ENCODE measurements at places on chromosomes 6 and 20.

GRCh38 chr6:151059612-151060095, 180.1 kb upstream of the AKAP12 start:
- DNase-seq = no peak

DNA sequence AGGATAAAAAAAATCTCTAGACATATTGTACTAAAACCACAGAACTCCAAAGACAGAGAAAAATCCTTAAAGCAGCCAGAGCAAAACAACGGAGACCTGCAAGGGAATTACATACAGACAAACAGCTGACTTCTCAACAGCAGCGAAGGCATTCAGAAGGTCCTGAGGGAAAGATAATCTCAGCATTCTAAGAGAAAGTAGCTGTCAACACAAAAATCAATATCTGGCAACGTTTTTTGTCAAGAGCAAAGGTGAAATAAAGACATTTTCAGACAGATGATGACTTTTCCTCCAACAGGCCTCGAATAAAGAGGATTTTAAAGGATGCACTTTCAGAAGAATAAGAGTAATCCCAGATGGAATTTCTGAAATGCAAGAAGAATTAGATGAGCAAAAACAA, 6.1 kb upstream of the SCGN start:
- no peak for DNase-seq

DNA sequence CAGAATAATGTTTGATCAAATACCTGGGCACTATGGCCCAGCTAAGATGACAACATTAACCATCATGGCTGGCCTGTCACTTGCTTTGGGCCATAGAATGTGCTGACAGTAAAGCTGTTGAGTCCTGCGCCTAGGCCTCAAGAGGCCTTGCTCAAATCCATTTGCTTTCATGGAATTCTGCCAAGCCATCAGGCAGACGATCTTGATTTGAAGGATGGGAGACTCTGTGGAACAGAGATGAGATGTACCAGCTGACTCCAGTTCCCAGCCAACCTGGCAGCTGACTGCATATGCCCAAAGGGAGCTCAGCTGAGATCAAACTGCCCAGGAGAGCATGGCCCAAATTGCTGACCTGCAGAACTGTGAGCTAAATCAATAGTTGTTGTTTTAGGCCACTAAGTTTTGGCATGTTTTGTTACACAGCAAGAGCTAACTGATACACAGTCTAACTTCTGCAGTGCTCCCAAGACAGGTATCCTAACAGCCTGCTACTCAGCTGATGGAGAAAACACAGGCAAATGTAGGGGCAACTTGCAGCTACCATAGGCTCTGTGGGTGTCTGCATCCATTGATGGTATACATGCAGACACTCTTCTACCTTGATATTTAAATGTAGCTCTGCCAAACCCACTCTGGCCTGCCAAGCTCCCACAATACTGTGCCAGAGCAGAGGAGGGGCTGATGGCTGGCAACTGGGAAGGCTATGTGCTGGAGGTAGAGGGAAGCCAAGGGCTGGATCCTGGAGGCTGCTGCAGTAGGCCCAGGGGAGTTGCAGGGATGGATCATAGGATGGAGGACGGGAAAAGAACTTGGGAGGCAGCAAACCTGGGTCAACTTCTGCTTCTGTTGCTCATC, 55.2 kb upstream of the RNF24 start:
- DNase-seq = no peak

DNA sequence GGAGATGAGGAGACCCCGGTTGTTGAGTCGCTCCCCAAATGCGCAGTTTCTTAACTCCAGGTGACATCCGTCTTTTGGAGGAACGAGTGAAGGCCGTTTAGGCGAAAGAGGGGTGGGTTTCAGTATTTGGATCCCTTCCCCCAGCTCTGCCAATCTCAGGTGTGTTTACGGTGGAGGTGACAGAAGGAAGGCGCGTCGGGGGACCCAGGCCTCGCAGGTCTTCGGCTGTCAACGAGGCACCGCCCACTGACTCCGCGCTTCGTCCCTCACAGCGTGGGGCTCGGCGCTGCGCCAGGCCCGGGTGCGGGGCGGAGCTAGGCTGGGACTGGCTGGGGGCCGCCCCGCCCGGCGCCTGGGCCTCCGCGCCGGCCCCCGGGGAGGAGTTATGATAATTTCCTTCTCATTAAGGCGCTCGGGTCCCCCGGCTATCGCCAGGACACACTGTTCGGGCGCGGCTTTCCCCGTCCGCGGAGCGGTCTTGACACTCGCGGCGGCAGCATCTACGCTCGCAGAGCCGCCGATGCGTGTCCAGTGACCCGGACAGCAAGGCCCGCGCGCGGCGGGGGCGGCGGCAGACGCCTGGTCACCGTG, at the start of gene TFAP2C:
TFAP2C (plus strand) TSS at position 434 of the 591 bp plus-strand sequence. CDS start 239 bp downstream, outside the sequence.
- peak; percentile 67 for DNase-seq

DNA sequence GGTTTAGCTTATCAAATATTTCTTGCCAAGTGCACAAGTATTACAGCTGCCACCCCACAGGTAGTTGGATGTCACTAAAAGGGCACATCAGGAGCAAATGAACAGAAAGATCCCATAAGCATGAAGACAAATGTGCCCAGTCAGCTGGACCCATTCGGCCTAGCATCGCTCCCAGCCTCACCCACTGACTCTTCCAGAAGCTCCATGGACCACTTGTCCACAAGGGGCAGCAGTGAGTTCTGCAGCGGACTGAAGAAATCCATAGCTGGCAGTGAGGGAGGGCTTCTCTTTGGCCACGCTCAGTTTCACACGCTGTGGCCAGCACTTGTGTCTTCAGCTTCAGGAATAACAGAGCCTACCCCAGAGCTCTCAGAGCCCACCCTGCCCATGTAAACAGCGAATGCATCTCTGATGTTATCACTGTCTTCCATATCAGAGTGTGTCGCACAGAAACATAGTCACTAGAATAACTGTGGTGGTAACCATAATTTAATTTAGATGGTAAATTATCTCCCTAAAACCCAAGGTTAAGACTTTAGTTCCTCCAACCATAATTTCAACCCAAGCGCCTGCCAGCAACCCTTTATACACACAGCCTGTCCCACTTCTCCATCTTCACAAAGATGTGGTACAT, 15.8 kb downstream of the CGA start:
- DNase-seq = peak; percentile 15

DNA sequence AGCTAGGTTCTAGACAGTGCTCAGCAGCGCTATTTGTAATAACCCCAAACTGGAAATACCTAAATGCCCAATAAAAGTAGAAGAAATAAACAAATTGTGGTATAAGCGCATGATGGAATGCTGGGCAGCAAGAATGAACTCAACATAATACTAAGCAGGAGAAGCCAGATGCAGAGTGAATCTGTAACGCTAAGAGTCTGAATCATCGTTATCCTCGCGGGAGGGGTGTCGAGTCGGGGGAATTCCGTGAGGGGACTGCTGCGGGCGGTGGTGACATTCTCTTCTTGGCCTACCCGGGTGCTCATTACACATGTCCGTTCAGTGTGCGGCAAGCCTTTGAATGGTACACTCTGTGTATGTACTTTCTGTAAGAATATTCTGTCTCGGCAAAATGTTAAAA, 83.7 kb downstream of the SULF2 start:
- DNase-seq = no peak

GRCh38 chr6:167702241-167702827, 124.4 kb upstream of the AFDN start:
- DNase-seq = no peak

- no peak for DNase-seq
Observed at GRCh38 chr6:93453956-93454355, 34.6 kb upstream of the EPHA7 start.

- no peak for DNase-seq
Observed at GRCh38 chr6:24391208-24391607, 11.5 kb upstream of the MRS2 start.

DNA sequence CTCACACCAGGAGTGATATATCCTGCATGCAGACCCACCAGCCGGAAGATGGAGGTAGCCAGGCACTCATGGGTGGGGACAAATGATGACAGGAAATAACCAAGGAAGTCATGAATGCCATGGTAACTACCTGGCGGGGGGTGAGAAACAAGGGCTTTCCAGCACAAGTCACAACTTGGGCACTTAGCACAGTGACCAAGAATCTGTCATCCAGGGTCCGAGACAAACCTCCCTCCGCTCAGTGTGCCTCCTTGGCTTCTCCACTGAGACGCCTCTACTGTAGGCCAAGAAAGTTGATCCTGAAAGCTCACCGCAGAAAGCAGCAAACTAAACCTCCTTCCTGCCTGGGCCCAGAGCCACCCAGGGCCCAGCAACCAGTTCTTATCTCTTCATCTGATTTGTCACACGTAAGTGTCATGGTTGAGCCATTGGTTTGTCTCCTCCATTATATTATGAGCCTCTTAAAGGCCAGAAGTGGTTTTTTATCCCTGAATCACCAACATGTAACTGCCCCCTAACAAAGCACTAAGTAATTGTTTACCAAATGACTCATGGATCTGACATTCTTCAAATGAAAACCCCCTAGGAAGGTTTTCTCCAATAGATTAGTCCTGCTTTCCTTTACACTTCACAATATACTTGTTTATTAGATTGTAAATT, 84.3 kb upstream of the TAB2 start:
- DNase-seq = no peak

GRCh38 chr6:11043961-11044711, at the start of gene ELOVL2:
ELOVL2 (minus strand) TSS chr6:11044305; CDS start chr6:11044230, 75 bp downstream.
- peak; percentile 19 for DNase-seq

DNA sequence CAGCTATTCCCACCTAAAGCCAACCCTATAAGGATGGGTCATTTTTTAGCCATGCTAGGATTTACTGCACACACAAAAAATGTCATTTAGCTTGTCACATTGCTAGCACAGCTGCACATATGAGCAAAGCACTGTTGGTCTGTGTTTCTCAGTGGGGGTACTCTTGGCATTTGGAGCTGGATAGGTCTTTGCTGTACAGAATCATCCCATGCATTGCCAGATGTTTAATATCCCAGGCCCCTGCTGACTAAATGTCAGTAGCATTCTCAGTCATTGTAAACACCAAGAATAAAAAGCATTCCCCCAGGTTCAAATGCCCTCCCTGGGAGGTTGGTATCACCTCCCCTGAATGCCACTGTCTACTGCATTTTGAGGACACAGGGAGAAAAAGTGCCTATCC, 14.6 kb upstream of the LTV1 start:
- DNase-seq = no peak

DNA sequence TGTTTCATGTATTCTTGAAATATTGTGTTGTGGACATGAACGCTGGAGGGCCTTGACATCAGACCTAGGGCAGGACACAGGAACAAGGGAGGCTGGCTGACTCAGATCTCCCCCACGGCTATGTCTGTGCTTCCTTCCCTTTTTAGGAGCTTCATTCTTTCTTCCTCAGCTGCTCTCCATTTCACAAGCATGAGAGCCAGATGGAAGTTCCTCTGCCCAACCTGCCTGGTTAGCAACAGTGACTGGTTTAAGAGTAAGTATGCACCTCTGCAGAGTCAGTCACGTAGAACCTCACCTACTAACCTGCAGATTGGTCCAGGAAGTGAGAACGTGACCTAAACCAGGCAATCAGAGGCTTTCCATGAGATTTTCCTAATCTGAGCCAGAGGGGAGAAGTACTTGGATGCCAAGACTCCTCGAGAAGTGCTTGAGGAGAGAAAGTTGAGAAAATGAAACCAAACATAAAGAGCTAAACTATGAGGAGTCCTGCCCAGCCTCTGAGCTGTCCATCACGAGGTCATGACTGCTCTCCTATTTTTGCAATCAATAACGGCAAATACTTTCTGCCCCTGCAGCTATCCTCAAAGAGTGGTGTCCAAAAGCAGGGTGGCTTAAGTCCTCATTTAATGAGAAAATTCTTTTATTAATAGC, 465.2 kb upstream of the CITED2 start:
- no peak for DNase-seq

GRCh38 chr20:24780674-24781417, 168.2 kb upstream of the CST7 start:
- DNase-seq = no peak

GRCh38 chr6:148374040-148374774, 31.6 kb downstream of the SASH1 start:
- no peak for DNase-seq

- no peak for DNase-seq
Observed at GRCh38 chr20:14449323-14449722, 111.9 kb upstream of the FLRT3 start.

GRCh38 chr6:211871-212497, 80.3 kb upstream of the DUSP22 start:
- DNase-seq = no peak

GRCh38 chr20:13546497-13547131, 92.1 kb downstream of the TASP1 start:
- DNase-seq = peak; percentile 14

GRCh38 chr6:118596774-118597320, 48.8 kb downstream of the PLN start:
- no peak for DNase-seq

GRCh38 chr20:8326899-8327298, 194.8 kb downstream of the PLCB1 start:
- no peak for DNase-seq

GRCh38 chr6:154651656-154652055, 81.6 kb upstream of the SCAF8 start:
- DNase-seq = no peak

DNA sequence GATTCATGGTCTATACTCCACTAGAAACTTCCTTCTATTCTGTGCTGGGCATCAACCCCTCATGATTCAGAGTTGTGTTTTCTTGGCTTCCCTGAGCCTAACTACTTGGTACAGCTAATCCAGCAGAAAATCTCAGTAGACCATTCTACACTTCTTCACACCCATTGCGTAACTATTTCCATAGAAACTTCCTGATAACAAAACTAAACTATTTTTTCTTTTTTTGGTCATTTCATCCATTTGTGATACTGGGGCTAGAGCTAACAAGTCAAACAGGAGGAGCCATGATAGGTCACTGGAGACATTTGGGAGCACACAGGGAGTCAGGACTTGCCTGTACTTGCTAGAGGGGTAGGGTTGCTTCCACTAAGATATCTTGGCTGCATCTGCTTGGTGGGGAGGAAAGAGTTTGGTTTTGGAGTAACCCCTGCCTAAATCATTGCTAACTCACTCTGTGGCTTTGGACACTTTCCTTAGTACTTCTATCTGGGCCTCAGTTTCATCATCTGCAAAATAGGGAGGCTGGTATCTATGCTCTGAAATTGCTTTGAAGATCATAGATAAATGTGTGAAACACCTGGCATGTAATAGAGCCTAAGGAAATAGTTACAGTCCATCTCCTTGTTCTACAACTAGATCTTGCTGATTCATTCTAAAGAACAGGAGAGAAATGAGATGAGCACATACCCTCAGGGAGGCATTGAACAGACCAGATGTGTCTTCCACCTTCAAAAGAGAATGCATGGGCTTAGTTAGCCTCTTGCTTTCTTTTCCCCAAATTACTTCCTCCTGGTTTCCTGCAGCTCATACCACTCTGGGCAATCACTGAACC, 127.9 kb upstream of the ADGRF1 start:
- DNase-seq = no peak

GRCh38 chr20:36632487-36633284, 13.3 kb downstream of the SLA2 start:
- DNase-seq = no peak

- DNase-seq = no peak
Observed at GRCh38 chr6:3296078-3296477, 37.3 kb downstream of the PSMG4 start.

GRCh38 chr6:139452148-139452876, 77.9 kb upstream of the CITED2 start:
- DNase-seq = no peak

GRCh38 chr6:1122083-1122482, 189.8 kb upstream of the FOXQ1 start:
- DNase-seq = no peak

- DNase-seq = no peak
Observed at GRCh38 chr6:40714576-40715564, 127.7 kb upstream of the LRFN2 start.
